ENCODE measurements at places on chromosomes 3 and 15. TPM values are rescaled to one million over a fixed set of nuclear protein-coding genes. Genes with fewer than 3 reads are reported as not detected.
A peak's percentile ranks its signal among the peaks of the same experiment; 100 is the strongest.

- no peak for DNase-seq
Measured at GRCh38 chr15:65066635-65067316, 1.0 kb downstream of the RASL12 start.

DNA sequence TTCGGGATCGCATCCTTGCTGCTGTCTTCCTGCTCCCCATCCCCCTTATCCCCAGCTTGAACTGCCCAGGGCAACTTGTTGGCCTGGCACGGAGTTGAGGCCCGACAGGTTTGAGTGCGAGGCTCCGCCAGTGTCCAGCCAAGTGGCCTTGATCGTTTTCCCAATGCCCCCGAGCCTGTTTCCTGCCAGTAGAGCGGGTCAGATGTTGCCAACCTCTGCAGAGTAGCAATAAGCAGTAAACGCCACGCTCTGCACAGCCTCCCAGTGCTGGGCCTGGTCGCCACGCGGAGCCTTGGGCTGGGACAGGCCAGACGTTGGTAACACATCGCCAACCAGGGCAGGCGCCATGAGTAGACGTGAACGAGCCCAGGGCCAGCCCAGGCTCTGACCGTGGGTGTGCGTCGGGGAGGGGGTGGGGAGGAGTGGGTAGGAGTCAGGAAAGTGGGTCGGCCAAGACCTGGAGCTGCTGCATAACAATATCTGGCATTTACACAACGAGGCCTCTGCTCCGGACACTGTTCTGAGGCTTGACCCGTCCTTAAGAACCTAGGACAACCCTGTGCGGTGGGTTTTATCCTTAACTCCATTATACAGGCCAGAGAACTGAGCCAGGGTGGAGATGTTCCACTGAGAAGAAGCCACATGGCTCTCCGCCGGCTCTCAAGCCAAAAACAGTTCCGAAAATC lies 444 bp upstream of the ABHD14A start:
- no peak for DNase-seq

DNA sequence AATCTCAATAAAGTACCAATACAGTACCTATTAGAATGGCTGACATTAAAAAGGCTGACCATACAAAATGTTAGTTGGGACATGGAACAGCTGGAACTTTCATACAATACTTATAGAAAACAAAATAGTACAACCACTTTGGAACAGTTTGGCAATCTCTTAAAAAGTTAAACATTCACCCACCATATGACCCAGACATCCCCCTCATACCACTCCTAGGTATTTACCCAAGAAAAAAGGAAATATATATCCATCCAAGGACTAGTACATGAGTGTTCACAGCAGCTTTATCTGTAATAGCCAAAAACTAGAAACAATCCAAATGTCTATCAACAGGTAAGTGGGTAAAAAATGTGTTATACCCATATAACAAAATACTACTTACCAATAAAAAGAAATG lies 25.2 kb upstream of the ARF4 start:
- DNase-seq: no peak

DNA sequence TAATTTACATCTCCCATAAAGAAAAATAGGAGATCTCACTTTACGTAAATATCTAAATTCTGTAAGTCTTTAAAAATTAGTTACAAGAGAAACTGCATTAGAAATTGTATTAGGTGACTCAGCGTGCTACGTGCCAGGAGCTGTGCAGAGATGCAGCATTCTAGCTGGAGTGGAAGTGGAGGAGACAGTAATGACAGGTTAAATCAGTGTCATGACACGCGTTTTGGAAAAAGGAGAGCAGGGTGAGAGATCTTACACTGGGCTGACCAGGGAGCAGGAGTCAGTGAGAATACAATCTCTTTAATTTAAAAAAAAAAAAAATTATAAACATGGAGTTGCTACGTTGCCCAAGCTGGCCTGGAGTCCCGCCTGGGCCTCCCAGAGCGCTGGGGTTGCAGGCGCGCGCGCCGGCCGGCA lies 635 bp downstream of the TUBGCP5 start:
- no peak for DNase-seq

COPB2 gene
- total RNA-seq: 75.6 TPM

- DNase-seq: no peak
Measured at GRCh38 chr3:179308001-179308400, 14.8 kb upstream of the ZNF639 start.

DNA sequence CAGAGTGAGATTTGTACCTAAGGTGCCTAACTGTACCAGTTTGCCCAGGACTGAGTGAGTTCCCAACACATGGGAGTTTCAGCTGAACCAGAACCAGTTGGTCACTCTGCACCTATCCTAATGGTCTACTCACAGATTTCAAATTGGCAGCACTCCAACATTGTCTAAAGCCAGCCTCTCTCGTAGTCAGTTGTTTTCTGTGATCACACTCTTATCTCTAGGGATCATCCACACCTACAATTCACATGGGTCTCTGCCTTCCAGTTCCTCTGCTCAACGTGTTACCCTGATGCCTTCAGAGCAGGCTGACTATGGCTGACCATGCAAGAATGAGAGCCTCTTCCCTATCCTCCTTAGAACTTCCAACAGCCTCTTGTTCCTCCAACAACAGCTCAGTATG lies 624.8 kb downstream of the NTRK3 start:
- no peak for DNase-seq

GRCh38 chr15:25176616-25176923 lies 221.8 kb downstream of the SNRPN start:
- no peak for DNase-seq

DNA sequence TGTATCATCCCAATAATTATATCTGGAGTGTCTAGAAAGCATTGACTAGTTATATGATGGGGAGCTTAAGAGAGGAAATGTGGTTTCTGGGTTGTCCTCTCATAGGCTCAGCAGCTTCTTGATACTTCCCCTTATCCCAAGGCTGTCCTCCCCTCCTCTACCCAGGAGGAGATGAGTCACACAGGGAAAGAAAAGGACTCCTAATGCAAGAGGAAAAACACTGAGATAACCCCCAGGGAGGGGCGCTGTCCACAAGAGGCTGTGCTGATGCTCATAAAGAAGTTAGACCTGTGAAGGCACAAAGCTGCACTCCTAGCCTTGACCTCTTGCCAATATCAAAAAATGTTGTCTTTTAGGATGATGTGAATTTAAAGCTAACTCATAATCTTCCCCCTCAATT lies 28.8 kb upstream of the GYG1 start:
- no peak for DNase-seq

ZNF717 gene
- total RNA-seq: 15.0 TPM

VILL gene
- total RNA-seq: 4.1 TPM

GRCh38 chr3:117756563-117756962 lies 1047.0 kb downstream of the TUSC7 start:
- DNase-seq: no peak

GRCh38 chr3:181189556-181189955 lies 200.0 kb upstream of the DNAJC19 start:
- DNase-seq: no peak

QARS1 gene
- total RNA-seq: 179 TPM

DNA sequence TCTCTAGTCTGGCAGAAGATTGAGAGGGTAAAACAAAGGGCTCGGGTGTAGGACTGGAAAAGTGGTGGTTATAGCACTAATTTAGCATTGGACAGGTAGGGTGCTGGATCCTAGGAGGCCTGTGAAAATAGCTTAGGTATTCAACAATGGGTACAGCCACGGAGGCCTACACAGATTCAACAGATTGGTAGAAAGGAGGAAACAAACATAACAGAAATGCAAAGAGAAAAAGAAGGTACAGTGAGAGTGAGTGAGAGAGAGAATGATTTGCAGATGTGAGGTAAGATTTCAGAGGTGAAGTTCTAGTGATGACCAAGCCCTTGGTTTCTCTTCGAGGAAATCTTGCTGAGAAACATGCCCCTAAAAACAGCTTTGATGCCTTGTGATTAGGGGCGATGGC lies 37.9 kb downstream of the ADIPOQ start:
- peak; percentile 50 for DNase-seq

- DNase-seq: no peak
Measured at GRCh38 chr3:139292711-139293664, 50.8 kb upstream of the MRPS22 start.

- DNase-seq: no peak
Measured at GRCh38 chr15:64344651-64345294, 11.2 kb downstream of the CSNK1G1 start.

DNA sequence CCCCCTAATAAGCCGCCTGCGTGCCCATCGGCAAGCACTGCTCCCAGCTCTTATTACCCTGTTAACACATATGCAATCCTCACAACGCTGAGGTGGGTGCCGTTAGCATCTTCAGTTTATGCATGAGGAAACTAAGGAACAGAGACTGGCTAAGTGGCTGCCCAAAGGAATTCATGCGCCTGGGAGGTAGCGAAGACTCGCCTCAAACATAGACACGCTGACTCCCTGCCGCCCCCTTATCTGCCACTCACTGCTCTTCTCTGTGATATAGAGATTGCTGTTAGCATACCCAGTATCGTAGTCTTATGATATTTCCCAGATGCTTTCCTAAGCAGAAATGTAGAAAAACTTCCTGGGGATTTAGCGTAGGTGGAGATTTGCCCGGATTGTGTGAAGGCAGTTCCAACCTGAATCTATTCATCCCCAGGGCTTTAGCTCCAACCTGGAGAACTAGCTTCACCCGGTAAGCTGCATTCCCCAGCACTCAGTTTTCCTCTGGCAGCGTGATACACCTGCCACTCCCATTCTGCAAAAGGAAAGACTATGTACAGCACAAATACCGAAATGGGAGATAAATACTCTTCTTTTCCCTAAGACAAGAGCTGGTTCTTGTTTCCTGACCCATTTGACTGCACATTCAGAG lies 23.7 kb upstream of the CD47 start:
- DNase-seq: no peak

GRCh38 chr15:74201710-74202420 lies 722 bp downstream of the STRA6 start:
- DNase-seq: no peak

- DNase-seq: no peak
Measured at GRCh38 chr3:169965562-169966427, 812 bp upstream of the SEC62 start.

- no peak for DNase-seq
Measured at GRCh38 chr15:98753726-98754656, 105.7 kb downstream of the IGF1R start.

IL16 gene
- total RNA-seq: 24.9 TPM

MKRN2OS gene
- not detected for total RNA-seq

DNA sequence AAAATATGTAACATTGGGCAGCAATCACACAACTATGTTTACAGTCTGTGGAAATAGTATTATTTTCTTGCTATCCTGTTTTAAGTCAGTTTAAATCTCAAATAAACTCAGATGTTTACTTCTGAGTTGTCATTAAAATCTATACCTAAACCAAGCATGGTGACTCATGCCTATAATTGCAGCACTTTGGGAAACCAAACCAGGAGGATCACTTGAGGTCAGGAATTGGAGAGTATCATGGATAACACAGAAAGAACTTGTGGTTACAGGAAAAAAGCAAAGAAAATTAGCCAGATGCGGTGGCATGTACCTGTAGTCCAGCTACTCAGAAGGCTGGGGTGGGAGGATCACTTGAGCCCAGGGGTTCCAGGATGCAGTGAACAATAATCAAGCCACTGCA lies 631.6 kb upstream of the EPHA6 start:
- DNase-seq: no peak

Data from esophagus muscularis mucosa (tissue), 4 donors.